Tibial nerve (tissue), 4 donors: ENCODE measurements at places on chromosomes 1 and 21. TPM values are rescaled to one million over a fixed set of nuclear protein-coding genes. Genes with fewer than 3 reads are reported as not detected.

DNA sequence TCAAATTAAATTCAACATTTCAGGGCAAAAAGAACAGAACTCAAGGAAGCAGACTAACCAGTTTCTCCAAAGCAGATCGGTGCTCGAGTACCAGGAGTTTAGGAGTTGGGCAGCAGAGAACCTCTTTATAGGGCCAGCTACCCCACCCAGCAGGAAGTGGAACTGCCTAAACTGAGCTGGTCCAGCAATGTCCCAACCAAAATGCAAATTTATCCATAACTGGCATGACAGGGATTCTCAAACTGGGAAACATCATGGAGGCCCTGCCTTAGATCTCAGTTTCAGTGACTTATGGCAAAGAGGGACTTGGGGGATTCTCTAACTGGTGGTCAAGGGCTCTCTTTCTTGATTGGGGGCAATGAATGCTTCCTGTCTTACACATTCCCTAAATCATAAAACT lies at the start of gene SPRR2B:
SPRR2B (minus strand) TSS at position 101 of the 400 bp plus-strand sequence. CDS start 772 bp downstream, outside the sequence.
- H3K4me1 ChIP-seq: no peaks in the 10 kb centered on the region
- no peak within 1 kb of the TSS for H3K4me3 ChIP-seq
- DNase-seq: no peak
- no peaks in the 10 kb centered on the region for H3K36me3 ChIP-seq
- H3K27me3 ChIP-seq: no peaks in the 10 kb centered on the region

DNA sequence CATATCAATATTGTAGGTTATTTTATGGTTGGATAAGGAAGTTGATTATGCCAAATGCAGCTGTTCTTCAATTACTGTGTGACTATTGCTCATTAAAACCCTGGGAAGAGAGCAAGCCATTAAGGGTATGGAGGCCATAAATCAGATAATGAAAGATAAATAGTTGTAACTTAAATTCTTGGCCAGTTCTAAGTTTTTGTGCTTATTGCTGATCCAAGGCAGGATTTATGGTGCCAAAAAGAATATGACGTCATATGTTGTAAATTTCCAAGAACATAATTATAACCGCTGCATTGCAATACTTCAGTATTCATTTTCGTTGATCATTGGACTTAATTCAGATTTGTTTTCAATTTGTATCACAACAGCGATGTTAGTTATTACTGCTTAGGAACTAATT lies 211.6 kb downstream of the LRRC40 start:
- H3K4me1 ChIP-seq: no peaks in the 10 kb centered on the region
- no peak overlapping the region for H3K27ac ChIP-seq
- no peaks in the 10 kb centered on the region for H3K36me3 ChIP-seq
- H3K4me3 ChIP-seq: no peak overlapping the region
- no peak for DNase-seq

DNA sequence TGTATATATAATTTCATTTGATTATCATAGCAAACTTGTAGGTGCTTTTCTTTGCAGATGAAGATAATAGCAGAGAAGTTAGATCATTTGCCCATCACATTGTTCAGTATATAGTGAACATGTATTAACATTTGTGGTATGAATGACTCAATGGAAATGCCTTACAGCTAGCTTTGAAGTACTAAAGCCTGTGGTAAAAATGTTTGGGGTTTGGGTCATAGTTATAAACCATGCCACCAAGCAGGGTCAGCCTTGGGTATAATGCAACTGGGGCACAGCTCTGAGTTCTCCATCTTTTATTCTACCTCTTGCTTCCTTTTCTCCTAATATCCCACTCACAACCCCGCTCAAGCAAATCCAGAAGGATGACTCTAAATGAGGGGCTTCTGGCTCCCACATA lies 141.6 kb downstream of the KCNT2 start:
- H3K36me3 ChIP-seq: no peaks in the 10 kb centered on the region
- no peak overlapping the region for H3K4me3 ChIP-seq
- no peak overlapping the region for H3K27ac ChIP-seq
- H3K27me3 ChIP-seq: no peaks in the 10 kb centered on the region

DNA sequence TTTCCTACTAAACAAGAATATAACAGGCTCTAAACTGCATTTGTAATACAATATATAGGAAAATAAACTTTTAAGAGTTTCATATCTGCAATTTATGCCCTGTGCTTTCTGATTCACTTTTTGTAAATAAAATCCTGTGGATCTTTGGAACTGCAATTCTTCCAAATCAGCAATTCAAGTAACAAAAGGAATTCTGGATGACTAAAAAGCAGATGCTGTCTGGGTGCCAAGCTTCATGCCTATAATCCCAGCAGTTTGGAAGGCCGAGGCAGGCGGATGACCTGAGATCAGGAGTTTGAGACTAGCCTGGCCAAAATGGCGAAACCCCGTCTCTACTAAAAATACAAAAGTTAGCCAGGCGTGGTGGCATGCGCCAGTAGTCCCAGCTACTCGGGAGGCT lies 6.3 kb downstream of the NME7 start:
- no peaks in the 10 kb centered on the region for H3K36me3 ChIP-seq
- no peak overlapping the region for H3K27ac ChIP-seq
- H3K27me3 ChIP-seq: no peaks in the 10 kb centered on the region

DNA sequence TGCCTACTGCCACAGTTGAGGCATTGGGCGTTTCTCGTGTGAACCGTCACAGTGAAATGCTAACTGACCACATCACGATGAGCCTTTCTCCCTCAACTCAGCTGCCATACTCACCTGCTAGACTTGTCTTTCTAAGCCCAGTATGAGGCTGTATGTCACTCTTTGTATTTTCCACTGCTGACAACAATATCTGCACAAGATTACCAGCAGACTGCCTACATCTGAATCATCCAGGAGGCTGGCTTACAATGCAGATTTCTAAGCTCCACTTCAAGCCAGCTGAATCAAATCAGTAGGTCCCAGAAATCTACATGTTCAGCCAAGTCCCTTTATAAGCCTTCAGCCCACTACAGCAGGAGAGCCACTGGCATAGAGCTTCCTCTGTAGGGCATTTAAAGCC lies 355.0 kb upstream of the DUSP10 start:
- H3K27ac ChIP-seq: no peak overlapping the region
- no peaks in the 10 kb centered on the region for H3K4me1 ChIP-seq
- no peaks in the 10 kb centered on the region for H3K27me3 ChIP-seq
- DNase-seq: no peak
- no peaks in the 10 kb centered on the region for H3K36me3 ChIP-seq
- H3K4me3 ChIP-seq: no peak overlapping the region

- H3K27me3 ChIP-seq: no peaks in the 10 kb centered on the region
- no peak for DNase-seq
- peaks cover 7% of the 10 kb centered on the region for H3K4me1 ChIP-seq
- H3K36me3 ChIP-seq: no peaks in the 10 kb centered on the region
These were observed 80.1 kb upstream of the PTGFR start for GRCh38 chr1:78410643-78411042.

GRCh38 chr1:182262425-182262824 lies 129.2 kb downstream of the GLUL start:
- no peak overlapping the region for H3K27ac ChIP-seq
- no peak for DNase-seq

- H3K4me1 ChIP-seq: peaks cover 80% of the 10 kb centered on the region
- no peaks in the 10 kb centered on the region for H3K27me3 ChIP-seq
- no peak for DNase-seq
- no peak overlapping the region for H3K4me3 ChIP-seq
These were observed 16.9 kb downstream of the SLC2A1 start for GRCh38 chr1:42941640-42942330.

GRCh38 chr1:44030605-44031251 lies 534 bp downstream of the SLC6A9 start:
- peak overlapping the region; percentile 90 for H3K27ac ChIP-seq
- no peaks in the 10 kb centered on the region for H3K36me3 ChIP-seq
- H3K4me1 ChIP-seq: peaks cover 12% of the 10 kb centered on the region
- H3K27me3 ChIP-seq: no peaks in the 10 kb centered on the region
- peak; percentile 22 for DNase-seq

GRCh38 chr1:107683191-107683657 lies 281.8 kb downstream of the VAV3 start:
- no peak overlapping the region for H3K27ac ChIP-seq
- no peak overlapping the region for H3K4me3 ChIP-seq
- no peaks in the 10 kb centered on the region for H3K36me3 ChIP-seq

GRCh38 chr1:156152628-156153027 lies 757 bp upstream of the SEMA4A start:
- no peak overlapping the region for H3K4me3 ChIP-seq
- H3K27ac ChIP-seq: no peak overlapping the region
- DNase-seq: no peak
- H3K27me3 ChIP-seq: peaks cover 14% of the 10 kb centered on the region

- no peak for DNase-seq
- H3K27me3 ChIP-seq: no peaks in the 10 kb centered on the region
- H3K27ac ChIP-seq: no peak overlapping the region
- no peak overlapping the region for H3K4me3 ChIP-seq
These were observed 102.5 kb downstream of the TRABD2B start for GRCh38 chr1:47894410-47895278.

- H3K36me3 ChIP-seq: peaks cover 34% of the 10 kb centered on the region
- H3K4me3 ChIP-seq: no peak overlapping the region
- DNase-seq: no peak
- no peak overlapping the region for H3K27ac ChIP-seq
These were observed 24.5 kb downstream of the COA6 start for GRCh38 chr1:234397732-234398131.

DNA sequence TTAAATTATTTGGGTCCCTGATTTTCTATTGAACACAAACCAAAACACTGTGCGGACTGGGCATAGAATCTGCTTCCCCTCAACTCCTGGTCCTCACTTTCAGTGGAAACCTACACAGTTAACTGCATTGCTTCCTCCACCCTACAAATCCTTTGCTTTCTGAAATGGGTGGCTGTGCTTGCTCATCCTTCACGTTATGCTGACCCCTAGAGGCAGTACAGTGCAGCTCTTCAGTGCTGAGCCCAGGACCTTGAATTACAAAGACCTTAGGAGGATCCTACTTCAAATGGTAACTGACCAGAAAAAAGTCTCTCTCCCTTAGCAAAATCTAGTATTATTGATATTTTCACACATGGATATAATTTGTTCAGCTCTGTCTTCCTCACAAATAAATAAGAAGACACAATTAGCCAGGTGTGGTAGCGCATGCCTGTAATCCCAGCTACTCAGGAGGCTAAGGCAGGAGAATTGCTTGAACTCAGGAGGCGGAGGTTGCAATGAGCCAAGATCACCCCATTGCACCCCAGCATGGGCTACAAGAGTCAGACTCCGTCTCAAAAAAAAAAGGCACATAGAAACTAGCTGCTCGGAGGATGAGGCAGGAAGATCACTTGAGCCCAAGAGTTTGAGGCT lies 63.4 kb upstream of the L1TD1 start:
- H3K4me3 ChIP-seq: no peak overlapping the region
- no peak overlapping the region for H3K27ac ChIP-seq
- H3K4me1 ChIP-seq: no peaks in the 10 kb centered on the region
- no peak for DNase-seq
- H3K27me3 ChIP-seq: no peaks in the 10 kb centered on the region

- H3K4me3 ChIP-seq: no peak overlapping the region
- H3K36me3 ChIP-seq: no peaks in the 10 kb centered on the region
- H3K27me3 ChIP-seq: no peaks in the 10 kb centered on the region
- no peak for DNase-seq
- H3K27ac ChIP-seq: no peak overlapping the region
- no peaks in the 10 kb centered on the region for H3K4me1 ChIP-seq
These were observed 50.2 kb downstream of the KCNN3 start for GRCh38 chr1:154819628-154820590.

DNA sequence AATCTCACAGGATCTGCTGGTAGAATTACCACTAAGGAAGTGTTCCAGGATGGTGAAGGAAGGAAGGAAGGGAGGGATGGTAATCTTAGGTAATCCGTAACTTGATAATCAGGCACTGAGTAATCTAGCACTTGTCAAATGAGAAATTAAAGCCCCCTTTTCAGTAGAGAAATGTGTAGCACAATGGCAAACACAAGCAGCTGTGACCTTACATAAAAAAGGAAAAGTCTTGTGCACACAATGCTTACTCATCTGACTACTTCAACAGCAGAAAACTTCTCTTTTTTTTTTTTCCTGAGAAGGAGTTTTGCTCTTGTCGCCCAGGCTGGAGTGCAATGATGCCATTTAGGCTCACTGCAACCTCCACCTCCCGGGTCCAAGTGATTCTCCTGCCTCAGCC lies 6.1 kb downstream of the NUP210L start:
- H3K27ac ChIP-seq: no peak overlapping the region
- H3K36me3 ChIP-seq: no peaks in the 10 kb centered on the region
- no peak for DNase-seq
- no peak overlapping the region for H3K4me3 ChIP-seq
- no peaks in the 10 kb centered on the region for H3K27me3 ChIP-seq

DNA sequence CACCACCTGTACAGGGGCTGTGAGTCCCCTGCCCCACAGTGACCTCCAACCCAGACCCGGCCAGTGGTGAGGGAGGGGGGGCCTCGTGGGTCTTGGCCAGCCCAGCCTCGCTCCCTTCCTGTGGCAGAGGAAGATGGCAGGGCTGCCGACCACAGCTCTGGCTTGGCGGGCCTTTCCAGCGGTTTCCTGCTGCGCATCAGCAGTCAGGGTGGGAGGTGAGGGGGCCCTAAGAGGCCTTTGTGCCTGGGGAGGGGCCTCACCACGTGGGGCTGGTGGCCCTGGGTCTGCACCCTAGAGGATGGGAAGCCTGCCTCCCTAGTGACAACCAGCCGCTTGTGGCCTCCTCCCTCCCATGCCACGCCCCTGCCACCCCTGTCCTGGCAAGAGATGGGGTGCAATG lies 72.6 kb upstream of the ARHGEF16 start:
- H3K4me3 ChIP-seq: no peak overlapping the region
- peaks cover 12% of the 10 kb centered on the region for H3K4me1 ChIP-seq
- H3K27me3 ChIP-seq: no peaks in the 10 kb centered on the region
- H3K27ac ChIP-seq: no peak overlapping the region

DNA sequence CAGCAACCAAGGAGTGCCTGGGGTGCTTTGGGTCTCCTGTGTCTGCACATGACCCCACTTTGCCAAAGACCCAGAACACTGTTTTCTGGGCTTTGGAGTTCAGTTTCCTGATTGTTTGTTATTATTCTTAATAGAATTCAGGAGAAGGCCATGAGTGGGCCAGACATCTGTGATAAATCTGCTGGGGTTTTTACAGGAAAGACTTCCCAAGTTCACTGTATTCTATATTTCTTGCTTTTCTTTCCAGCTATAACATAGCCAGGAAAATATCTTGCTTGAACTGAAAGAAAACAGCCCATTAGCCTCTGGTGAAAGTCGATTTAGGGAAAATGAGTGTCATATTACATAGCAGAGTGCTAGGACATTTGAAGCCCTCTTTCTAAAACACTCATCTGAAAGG lies 345.1 kb upstream of the USP24 start:
- peaks cover 15% of the 10 kb centered on the region for H3K4me1 ChIP-seq
- H3K27me3 ChIP-seq: no peaks in the 10 kb centered on the region
- H3K27ac ChIP-seq: peak overlapping the region; percentile 47
- no peaks in the 10 kb centered on the region for H3K36me3 ChIP-seq

Gene MAP1LC3C
- total RNA-seq: 10.9 TPM

Gene LCE1A
- not detected for total RNA-seq

Gene NASP
- 88.3 TPM for total RNA-seq

Gene NR5A2
- 3.8 TPM for total RNA-seq

Gene SZRD1
- total RNA-seq: 66.9 TPM

Gene IGSF21
- total RNA-seq: 6.6 TPM

Gene AKT3
- total RNA-seq: 76.0 TPM

Gene CHIA
- total RNA-seq: not detected

Gene PLK3
- total RNA-seq: 27.6 TPM

Gene CAPN8
- total RNA-seq: not detected
